ENCODE measurements at places on chromosomes 16 and 17.

GRCh38 chr17:81890447-81891302, 711 bp downstream of the ALYREF start:
- no peak for DNase-seq

GRCh38 chr16:49806446-49806845, 49.5 kb downstream of the ZNF423 start:
- peak; percentile 38 for DNase-seq

DNA sequence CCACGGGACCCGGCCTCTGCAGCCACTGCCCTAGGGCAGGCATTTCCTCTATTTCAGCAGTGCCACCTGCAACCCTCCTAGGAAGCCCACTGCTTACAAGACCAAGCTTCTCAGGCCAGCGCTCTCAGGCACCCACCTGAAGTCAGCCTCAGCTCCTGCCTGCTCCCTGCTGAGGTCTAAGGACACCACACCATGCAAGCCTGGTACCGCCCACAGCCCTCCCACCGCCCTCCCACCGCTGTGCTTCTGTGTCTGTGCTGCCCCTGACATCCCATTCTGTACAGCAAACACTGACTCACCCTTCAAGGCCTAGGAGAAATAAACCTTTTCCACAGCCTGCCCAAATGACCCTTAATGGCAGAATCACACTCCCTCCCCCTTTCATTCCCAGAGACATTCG, 6.3 kb downstream of the CLUH start:
- DNase-seq = no peak

DNA sequence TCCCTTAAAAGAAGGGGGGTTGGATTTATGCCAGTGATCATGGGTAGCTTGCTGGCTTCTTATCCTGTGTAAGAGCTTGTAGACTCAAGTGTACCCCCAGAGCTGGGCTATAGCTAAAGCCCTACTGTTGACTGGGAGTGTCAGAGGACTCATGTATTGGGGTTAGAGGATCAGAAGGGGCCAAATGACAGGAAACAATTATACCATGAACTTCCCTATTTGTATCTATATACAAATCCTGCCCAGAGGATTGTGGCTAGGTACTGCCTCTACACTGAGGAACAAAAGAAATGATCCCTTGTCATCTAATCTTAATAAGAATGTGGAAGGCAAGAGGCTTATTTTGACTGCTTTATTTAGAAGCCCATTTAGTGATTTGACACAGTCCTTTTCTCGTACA, 14.3 kb downstream of the ZP2 start:
- no peak for DNase-seq

DNA sequence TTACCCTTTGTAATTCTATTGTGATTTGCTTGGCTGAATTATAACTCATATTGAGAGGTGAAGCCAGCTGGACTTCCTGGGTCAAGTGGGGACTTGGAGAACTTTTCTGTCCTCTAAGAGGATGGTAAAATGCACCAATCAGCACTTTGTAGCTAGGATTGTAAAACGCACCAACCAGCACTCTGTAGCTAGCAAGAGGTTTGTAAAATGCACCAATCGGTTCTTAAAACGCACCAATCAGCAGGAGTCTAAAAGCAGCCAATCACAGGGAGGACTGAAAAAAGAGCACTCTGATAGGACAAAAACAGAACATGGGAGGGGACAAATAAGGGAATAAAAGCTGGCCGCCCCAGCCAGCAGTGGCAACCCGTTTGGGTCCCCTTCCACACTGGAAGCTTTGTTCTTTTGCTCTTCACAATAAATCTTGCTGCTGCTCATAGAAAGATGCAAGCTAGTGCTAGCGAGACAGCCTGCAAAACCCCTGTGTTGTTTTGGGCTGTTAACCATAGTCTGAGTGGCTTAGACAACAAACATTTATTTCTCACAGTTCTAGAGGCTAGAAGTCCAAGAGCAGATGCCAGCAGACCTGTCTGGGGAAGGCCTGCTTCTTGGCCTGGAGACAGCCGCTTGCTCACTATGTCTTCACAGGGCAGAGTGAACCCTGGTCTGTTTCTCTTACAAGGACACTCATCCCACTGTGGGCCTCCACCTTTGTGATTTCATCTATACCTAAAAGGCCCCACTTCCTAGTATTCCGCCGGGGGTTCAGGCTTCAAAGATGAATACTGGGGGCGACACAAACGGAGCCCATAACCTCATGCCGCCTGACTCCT, 39.0 kb upstream of the CRISPLD2 start:
- no peak for DNase-seq

DNA sequence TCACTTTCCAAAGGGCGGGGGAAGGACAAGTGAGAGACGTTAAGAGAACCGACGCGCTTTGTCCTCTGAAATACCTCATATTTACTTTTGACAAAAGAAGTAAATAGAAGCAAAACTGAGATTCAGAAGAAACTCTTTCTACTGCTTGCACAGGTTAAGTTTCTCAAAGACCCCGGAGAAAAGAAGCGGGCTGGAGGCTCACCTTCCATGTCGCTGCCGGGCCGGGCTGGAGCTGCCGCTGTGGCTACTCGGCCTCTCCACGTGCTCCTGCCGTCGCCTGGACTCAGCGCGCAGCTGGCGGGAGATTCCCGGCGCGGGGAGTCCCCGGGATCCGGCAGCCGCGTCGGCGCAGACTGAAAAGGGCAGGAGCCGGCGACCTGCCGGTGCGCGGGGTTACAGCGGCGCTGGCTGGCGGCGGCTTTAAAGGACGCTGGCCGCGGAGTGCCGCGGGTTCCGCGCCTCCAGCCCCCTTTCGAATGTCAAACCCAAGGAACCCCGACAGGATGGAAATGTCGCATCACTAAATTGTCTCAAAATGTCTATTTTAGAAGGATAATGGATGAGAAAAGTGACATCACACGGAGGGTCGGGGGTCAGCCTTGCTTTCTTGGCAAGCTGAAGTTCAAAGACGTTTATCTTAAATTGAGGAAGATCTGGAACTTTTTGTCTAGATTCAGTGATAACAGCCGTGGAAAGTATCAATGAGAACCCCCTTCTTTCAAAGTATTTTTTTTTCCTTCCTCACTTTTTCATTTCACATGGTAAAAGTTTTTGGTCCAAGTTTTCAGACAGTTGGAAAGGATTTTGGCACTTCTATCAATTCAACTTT, at the start of gene IKZF3:
TSS of gene IKZF3 (minus strand) at position 395 of the 829 bp plus-strand sequence. CDS start at position 209, 186 bp downstream.
- no peak for DNase-seq
